ENCODE measurements at places on chromosomes 7 and 10.

- DNase-seq: no peak
Measured at GRCh38 chr7:11668727-11669126, 163.3 kb downstream of the THSD7A start.

GRCh38 chr7:99393355-99394187 lies 14.8 kb downstream of the PDAP1 start:
- no peak for DNase-seq

GRCh38 chr10:122850705-122851640 lies 5.3 kb upstream of the CUZD1 start:
- DNase-seq: no peak

- no peak for DNase-seq
Measured at GRCh38 chr10:5744849-5745248, 60.2 kb downstream of the TASOR2 start.

DNA sequence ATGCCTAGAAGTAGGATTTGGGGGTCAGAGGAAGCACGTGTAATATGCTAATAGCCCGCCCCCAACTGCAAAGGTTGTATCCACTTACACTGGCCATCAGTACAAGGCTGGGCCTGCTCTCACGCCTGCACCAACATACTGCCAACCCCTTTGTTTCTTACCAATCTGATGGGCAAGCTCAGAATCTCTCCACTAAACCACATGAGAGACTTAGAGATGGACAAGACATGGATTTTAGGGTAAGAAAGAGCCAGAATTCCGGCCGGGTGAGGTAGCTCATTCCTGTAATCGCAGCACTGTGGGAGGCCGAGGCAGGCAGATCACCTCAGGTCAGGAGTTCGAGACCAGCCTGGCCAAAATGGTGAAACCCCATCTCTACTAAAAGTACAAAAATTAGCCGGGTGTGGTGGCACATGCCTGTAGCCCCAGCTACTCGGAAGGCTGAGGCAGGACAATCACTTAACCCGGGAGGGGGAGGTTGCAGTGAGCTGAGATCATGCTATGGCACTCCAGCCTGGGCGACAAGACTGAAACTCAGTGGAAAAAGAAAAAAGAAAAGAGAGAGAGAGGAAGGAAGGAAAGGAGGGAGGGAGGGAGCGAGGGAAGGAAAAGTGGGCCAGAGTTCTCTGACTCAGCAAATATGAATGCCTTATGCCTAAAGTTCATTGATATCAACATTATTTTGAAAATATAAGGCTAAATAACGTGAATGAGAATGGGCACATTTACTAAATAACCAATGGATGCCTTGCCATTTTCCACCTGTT lies 162.2 kb downstream of the SLIT1 start:
- DNase-seq: no peak

DNA sequence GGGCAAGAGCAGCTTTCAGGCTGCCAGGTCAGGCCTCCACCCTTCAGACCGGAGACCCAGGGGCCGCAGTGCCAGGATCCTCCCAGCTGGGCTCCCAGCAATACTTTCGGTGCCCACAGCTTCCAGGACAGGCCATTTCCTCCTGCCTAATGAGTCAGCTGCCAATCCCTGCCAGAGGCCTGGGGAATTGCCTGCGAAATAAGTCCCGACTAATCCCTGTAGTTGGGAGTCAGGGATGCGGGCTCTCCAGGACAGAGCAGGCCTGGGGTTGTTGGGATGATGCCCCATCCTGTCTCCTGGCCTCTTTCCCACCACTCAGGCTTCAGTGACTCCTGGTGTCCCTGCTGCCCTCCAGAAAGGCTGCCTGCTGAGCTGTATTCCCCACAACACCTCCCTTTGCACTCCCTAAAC lies 143.5 kb upstream of the UNC5B start:
- DNase-seq: no peak

- DNase-seq: no peak
Measured at GRCh38 chr7:45623740-45624391, 49.7 kb downstream of the ADCY1 start.
